ENCODE measurements at places on chromosomes 12 and 14.

GRCh38 chr12:6330192-6330591 lies 11.7 kb downstream of the TNFRSF1A start:
- peak; percentile 92 for DNase-seq

- DNase-seq, result no peak
Observed at GRCh38 chr14:89425931-89426330, 8.9 kb upstream of the FOXN3 start.

- DNase-seq, result no peak
Observed at GRCh38 chr14:96156804-96157760, 47.6 kb upstream of the BDKRB2 start.

DNA sequence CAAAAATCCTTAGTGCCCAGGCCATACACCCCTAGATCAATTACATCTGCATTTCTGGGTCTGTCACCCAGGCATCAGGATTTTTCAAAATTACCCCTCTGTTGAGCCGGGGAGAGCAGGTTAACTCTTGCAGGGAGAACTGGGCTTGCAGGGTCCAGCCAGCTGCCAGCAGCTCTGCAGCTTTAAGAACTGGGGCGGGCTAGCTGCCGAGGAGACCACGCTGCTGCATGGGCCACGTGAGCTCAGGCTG lies at the start of gene DGLUCY:
Gene DGLUCY, plus strand, starts transcription at position 245 of the 250 bp plus-strand sequence. CDS start 46,222 bp downstream, outside the sequence.
- DNase-seq, result peak; percentile 94
